ENCODE measurements at places on chromosomes 1 and 21.

GRCh38 chr1:20100632-20101355 is 18.5 kb downstream of the PLA2G2D start:
- no peak for DNase-seq

DNA sequence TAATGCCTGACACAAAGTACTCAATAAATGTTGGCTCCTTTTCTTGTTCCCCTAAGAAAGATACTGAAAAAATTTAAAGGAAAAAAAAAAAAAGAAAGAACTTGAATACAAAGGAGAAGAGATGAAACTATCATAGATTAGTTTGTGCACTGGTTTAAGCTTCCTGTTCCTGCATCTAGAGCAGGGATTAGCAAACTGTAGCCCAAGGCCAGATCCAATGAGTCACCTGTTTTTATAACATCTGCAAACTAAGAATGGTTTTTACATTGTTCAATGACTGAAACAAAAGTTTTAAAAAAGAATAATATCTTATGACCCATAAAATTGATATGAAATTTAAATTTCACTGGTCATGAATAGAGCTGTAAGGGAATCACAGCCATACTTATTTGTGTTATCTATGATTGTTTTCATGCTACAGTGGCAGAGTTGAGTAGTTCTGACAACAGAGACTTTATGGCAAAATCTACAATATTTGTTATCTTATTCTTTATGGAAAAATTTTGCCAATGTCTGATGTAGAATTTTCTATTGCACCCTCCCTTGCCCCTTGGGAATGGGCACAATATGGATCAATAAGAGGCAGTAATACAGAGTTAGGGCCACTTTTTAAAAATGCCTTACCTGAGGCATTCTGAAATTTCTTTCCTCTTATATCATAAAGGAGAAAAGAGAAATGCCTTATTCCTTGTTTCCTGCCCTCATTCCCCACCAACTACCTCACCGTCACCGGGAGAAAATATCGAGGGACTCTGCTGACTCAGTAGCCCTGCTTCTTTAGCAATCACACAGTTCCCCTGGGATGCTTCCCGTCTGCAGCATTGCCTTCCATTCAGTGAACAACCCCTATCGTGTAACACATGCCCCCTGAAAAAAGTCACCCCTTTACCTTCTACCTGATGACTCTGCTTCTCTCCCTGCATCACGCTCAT is 50.6 kb downstream of the WDR64 start:
- no peak for DNase-seq

DNA sequence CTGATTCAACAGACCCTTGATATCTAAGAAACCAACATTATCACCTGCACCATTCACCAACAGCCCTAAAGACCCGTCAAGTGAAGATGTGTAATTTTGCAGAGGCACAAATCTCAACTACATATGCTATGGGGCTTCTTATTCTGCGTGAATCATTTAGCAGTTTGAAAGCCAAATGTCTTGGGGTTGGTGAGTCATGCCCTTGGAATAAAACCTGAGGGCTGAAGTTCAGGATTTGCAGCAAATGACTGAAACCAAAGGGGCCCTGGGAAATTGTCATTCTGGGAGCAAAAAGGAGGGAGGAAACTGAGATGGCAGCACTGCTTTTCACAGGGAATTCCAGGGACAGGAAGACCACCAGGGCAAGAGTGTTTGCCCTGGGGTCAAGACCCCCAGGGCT is 79.2 kb upstream of the TNR start:
- DNase-seq, result no peak

DNA sequence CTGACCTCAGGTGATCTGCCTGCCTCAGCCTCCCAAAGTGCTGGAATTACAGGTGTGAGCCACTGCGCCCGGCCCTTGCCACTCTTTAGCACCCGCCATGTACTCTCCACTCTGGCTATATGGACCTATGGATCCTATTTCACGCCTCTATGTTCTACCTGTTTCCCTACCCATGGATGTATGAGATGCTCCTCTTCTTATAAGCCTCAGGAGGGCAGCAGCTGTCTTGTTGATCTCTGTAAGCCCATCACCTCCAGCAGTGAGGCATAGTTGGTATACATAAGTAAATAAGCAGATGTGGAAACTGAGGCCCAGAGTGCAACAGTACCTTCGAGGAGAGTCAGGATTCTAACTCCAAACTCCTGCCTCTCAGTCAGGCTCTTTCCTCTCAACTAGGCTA is 24.7 kb upstream of the ARTN start:
- DNase-seq, result no peak

DNA sequence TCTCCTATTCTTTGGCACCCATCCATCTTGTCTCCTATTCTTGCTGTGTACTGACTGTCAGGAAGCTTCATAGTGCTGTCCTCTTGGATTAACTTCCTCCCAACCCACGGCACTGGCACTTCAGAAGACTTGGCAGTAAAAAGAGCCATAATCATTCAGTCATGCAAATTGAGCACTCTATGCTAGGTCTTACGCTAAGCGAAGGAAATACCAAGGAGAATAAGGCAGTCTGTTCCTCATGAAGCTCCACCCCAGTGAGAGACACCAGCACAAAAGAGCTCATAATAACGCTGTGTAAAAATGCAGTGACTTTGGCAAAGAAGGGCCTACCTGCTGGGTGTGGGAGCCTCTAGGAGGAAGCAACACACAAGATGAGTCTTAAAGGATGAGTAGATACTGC is 67.1 kb downstream of the GFI1 start:
- DNase-seq, result no peak

GRCh38 chr1:32356478-32356877 is 5.8 kb downstream of the FAM229A start:
- DNase-seq, result no peak

- DNase-seq, result no peak
Observed at GRCh38 chr1:73411479-73411878, 786.5 kb downstream of the LRRIQ3 start.

DNA sequence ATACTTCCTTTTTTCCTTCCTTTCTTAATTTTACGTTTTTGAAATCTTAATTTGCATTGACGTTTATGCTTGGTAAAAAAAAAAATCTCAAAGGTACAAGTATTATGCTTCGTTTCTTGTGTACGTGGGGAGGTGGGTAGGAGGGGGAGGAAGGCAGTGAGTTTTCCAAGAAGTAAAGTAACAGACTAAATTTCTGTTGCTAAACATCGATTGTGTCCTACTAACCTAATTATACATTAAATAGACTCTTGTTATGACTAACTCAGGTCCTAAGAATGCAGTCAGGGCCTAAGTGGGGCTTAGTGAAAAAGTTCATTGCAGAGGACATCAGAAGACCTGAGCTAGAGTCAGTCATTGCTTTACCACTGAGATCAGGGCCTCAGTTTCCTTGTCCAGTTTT is 17.5 kb downstream of the NEK7 start:
- no peak for DNase-seq

DNA sequence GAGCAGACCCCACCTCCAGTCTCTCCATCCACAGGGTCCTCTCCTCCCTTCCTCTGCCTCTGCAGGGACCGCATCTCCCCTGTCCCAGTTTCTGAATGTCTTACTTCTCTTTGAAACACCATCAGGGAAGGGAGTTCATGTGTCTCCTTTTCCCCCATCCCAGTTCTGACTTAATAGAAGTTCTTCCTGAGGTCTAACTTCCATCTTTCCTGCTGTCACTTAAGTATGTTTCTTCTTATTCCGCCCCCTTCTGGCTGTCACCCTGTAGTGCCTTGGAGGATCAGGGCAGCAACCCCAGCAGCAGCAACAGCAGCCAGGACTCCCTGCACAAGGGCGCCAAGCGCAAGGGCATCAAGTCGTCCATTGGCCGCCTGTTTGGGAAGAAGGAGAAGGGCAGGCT is 29.3 kb downstream of the MYOG start:
- no peak for DNase-seq

DNA sequence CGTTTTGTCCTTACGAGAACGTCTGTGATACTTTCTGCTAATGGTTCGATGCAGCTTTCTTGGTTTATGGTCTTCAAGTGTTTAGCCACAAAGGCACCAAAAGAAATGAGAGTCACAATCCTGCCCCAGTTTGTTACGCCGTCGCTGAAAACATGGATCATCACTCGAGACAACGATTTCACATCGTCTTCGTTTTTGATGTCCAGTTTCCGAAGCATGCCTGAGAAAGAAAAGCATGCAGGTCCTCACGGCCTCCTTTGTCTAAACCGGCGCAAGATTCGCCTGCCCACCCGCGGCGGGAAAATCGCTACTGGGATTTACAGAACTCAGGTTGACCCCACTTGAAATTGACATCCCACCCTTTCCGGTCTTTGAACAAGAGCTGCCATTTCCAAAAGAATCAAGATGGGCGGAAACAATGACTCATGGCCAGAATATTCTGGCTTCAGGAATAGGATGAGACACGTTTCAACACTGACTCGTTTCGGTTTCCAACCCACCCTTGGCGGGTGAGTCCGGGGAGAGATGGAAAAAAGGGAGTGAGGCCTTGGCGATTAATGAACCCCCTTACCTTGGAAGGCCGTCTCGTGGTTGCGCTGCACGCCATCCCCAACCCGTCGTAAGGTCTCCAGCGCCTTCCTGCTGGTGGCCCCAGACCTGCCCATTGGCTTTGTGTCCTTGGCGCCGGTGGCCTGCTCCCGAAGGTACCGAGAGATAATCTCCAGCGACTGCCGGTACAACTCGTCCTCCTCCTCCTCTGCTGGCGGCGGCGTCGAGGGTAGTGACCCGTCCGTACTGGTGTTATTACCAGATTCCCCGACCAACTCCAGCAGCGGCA is 919 bp downstream of the MCL1 start:
- no peak for DNase-seq

DNA sequence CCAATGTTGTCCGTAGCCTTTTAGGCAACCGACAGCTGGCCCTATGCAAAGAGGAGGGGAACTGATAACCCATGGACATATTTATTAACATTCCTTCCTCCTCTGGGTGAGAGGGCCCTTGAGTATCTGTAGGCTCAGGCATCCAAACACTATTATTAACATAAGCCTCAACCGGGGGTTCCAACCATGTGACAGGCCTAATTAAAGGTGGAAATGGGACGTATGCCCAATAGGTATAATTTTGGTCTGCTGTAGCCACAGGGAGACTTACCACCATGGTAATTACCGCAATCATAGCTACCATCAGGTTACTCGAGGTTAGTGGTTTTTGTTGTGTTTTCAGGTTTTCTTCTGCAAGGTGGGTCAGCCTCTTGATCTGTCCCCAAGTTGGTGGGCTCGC is 5.3 kb downstream of the DAP3 start:
- no peak for DNase-seq

GRCh38 chr1:50656931-50657330 is 233.7 kb upstream of the DMRTA2 start:
- DNase-seq, result no peak

DNA sequence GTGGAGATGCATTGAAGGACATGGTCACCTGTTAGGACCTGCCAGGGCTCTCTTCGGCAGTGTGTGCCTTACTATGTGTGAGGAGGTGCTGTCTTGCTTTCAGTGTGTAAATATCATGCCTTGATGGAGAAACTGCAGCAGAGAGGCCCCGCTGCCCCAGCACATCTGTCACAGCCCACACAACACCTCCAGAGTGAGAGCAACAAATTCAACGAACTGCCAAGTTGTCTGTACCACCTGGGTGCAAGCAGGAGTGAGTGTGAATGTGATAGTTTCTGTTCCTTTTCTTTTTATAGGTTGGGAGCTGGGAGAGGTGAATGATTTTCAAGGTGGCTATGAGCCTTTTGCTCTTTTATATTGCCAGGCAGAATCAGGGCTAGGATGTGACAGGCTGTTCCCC is 114.6 kb upstream of the KIAA0040 start:
- DNase-seq, result no peak

DNA sequence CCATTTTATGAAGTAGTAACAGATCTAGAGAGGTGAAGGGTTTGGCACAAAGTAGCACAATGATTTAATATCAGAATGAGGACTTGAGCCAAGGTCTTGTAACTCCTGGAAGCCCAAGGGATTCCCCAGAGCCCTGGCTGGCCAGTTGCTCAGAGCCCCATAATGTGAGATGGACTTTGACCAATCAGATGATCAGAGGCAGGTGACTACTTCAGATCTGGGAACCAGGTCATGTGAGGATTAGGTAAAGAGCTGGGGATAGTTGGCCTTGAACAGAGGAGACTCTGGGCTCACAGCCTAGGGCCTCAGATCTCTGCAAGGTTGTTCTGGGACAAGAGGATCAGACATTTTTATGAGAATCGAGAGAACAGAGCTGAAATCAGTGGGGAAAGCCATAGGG is 18.9 kb downstream of the SHISAL2A start:
- DNase-seq, result no peak

GRCh38 chr1:180188091-180188506 is 33.4 kb downstream of the QSOX1 start:
- peak; percentile 53 for DNase-seq

- no peak for DNase-seq
Observed at GRCh38 chr1:37732111-37732780, 32.7 kb downstream of the EPHA10 start.

DNA sequence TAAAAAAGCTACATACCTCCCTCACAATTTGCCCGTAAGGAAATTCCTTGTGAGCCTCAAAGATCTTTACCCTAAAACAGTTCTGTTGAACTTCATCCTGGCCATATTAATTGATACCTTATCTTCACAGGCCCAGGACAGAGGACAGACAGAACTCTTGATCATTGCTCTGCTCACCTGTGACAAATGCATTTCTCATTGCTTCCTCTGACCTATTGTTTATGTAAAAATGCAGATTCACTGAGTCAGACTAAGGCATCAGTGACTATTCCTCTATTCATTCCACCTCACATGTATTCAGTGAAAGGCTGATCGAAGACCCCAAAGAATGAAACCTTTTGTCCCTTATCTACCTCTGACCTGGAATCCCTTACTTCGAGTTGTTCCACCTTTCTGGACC is 61.0 kb downstream of the BACH1 start:
- DNase-seq, result no peak

DNA sequence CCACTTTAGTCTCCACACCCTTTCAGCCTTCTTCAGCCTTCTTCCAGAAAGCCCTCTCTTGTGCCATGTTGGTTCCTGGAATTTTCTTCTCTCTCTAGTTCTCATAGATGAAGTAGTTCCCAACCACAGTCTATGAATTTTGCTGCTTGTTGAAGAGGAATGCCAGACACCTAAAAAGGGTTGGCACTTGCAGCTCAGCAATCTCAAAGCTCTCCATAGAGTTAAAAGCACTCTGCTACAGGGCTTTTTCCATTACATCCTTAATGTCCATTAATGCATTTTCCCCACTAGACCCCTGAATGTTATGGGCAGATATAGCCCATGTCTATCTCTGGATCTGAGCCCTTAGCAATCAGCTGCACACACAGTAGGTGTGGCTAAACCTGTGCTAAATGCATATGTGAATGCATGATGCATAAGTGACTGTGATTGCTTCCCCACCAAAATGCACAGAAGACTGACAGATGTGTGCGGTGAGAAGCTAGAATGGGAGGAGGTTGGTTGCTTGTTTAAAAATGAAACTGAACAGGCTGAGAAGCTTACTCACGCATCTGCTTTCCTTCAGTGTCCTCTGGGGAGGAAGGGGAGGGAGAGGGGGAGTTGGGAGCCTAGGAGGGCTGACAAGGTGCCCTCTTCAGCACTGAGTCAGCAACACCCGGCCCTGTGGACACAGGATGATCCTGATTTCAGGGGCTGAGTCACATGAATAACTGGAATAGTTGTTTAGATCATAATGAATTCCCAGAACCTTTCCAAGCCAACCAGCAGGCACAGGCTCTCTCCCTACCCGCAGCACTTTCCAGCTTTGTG is 146.1 kb upstream of the FGGY start:
- no peak for DNase-seq
